Activated T-cell treated with anti-CD3 and anti-CD28 coated beads, Interleukin-2, amount 50 U/mL, for 48 hours (primary cell): ENCODE measurements at places on chromosomes 7 and 10.

DNA sequence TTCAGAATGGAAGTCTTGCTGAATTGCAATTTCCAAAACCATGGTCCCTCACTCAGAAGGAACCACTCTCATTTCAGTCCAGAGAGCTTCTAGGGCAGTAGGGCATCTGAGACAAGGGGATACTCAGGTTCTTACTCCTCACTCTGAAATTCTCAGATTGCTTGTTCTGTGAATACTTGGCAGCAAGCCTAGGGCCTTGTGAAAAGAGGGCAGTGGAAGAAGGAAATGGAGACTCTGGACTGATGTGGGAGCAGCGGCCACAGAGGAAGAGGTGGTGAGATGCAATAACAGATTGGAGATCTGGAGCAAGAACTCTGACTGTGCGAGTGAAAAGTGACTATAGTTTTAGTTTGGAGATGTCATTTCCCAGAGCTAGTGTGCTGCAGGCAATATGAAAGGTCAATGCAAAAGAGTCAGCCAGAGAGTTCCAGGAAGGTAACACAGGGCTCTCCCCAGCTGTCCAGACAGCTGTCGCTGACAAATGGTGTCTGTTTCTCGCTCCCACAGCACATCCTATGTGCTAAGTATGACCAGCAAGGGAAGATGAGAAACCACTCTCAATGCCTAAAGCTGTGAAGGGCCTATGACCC, 291.6 kb upstream of the KIAA1217 start:
- DNase-seq, result no peak

DNA sequence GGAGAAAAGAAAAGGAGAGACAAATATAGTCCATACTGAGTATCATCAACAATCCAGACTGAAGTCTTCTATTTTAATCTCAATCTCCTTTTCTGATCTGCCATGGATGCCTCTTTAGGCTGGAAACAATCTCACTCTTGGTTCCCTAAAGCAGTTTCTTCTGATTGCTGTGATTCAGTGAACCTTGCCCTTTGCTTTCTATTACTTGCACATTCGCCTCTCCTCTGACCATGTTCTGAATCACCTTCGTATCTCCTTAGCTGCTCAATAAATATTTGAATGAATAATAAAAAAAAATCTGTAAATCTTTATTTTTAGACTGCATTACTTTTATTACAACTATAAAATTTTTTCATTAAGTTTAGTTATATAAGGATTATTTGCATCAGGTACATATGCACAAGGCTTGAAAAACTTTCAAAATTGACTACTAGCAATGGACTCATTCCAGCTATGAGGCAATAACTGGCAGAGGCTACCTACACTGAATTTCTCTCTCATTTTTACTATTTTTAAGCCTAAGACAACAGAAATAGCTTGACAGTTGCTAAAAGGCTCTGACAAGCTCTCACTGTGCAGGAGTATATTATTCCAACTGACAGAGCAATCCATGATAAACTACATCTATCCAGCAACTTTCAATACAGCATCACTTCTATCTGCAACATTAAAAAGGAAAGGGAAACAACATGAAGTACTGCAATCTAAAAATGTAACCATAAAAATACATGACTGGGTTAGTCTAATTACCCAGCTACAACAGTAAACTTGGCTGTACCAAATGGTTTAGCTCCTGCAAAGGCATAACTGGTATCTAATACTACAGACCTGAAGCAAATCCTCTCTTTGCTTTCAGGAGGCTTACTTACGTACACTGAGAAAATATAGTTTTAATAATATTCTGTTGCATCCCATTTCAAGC, 25.6 kb downstream of the TM9SF3 start:
- no peak for DNase-seq

- no peak for DNase-seq
These were observed 333.1 kb downstream of the FRMD4A start for GRCh38 chr10:13997650-13998049.

GRCh38 chr10:126208726-126209302, 179.5 kb downstream of the ADAM12 start:
- no peak for DNase-seq
